ENCODE measurements at places on chromosomes 1 and 21.

GRCh38 chr1:67784545-67785186, 48.6 kb downstream of the GNG12 start:
- no peak for DNase-seq

- no peak for DNase-seq
Measured at GRCh38 chr1:239155466-239156091, 230.8 kb upstream of the CHRM3 start.

DNA sequence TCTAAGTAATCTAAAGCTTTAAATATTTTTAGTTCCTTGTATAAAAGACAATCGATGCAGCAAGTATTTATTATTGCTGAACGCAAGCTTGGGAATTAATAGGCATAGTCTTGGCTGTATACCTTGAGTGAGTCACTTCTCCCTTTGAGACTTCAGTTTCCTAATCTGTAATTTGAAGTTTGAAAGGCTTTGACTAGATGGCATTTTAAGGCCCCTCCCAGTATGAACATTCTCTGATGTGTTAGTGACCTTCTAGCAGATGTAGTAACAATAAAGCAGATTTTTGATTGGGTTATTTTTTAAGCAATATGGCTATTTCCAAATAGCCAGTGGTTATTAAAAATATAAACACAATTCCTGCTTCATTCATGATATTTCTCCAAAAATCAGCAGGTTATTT, 58.2 kb downstream of the DUSP10 start:
- DNase-seq, result no peak

DNA sequence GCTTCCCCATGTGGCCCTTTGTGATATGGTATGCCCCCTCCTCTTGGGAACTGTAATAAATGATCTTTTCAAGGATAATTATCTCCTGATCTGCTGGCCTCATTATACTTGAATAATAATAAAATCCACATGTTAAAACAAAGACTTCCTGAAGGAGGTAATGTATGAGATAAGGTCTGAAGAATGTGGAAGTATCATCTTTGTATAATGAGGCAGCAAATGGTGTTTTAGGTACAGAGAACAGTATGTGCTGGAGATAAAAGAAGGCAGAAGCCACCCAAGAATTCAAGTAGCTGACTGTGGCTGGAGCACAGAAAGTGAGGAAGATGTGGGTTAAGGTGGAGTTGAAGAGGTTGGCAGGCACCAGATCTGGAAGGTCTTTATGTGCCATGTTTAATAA, 12.8 kb upstream of the COG2 start:
- no peak for DNase-seq

DNA sequence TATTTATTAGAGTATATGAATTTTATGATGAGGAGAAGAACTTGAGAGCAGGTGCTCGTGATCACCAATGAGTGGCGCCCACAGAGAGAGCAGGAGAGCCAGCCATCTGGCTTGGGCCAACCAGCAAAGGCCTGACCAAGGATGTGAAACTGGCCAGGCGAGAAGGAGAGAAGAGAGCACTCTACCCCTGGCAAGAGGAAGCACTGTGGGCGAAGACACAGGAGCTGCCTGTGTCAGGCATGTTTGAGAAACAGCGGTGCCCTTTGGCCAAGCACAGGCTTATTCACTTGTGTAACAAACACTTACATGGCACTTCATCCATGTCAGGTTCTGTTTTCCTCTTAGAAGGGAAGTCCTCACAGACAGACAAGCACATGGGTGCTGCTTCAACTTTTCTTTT, 4.2 kb upstream of the SIPA1L2 start:
- DNase-seq, result no peak

DNA sequence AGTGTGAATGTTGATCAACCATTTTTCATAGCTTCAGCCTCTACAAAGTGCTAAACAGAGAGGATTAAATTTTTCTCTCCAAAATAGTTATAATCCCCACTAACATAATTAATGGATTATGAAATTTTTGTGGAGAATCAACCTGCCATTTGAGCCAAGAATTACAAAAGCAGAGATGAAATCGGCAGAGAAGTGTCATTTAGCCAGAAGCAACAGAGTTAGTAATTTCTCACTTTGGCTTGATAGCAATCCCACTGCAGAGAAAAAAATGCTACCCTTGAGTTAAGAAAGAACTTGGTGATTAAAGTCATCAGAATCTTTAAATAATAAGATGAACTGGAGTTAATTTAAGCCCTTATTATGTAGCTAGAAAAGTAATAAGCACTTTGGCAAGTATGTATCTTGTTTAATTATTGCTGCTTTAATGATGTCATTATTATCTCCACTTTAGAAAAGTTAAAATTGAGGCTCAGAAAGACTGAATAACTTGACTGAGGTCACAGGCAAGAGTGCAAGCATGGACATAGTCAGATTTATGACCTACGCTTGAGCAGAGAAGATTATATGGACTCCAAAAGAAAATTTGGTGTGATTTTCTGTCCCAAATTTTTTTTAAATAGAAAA, 37.3 kb downstream of the RGS4 start:
- no peak for DNase-seq

- no peak for DNase-seq
Measured at GRCh38 chr1:180239145-180240096, 9.4 kb downstream of the LHX4 start.

DNA sequence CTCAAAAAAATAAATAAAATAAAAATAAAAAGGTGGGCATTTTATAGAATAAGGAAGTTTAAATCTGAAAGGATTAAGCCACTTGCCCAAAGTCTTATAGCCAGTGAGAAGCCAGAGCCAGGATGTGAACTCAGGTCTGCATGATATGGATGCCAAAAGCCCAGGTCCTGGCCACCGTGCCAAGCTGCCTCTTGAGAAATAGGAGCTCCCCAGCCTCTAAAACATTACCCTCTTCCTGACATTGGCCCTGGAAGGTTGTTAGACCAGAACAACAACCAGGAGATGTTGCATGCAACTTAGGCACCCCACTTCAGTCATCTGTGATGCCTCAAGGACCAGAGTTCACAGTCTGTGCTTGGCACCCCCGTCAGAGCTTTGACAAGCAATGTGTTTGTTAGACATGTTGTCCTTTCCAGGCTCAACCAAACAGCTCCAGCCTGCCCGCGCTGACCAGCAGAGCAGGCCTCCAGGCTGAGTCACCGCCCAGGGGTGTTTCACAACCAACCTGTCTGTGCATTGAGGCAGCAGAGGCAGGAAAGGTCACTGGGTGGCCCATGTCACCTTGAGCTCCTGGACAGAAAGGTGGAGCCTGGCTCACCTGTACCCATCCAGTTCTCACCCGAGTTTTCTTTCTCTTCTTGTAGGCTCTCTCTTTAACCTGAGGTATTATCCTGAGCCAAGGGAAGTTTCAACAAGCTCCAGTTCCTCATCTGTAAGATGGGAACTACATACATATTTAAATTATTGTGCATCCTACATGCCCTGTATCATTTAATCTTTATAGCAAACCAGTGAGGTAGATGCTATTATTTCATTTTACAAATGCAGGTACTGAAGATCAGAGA, 14.9 kb upstream of the MED18 start:
- no peak for DNase-seq

- no peak for DNase-seq
Measured at GRCh38 chr21:19999369-20000272, 998.6 kb upstream of the NCAM2 start.

DNA sequence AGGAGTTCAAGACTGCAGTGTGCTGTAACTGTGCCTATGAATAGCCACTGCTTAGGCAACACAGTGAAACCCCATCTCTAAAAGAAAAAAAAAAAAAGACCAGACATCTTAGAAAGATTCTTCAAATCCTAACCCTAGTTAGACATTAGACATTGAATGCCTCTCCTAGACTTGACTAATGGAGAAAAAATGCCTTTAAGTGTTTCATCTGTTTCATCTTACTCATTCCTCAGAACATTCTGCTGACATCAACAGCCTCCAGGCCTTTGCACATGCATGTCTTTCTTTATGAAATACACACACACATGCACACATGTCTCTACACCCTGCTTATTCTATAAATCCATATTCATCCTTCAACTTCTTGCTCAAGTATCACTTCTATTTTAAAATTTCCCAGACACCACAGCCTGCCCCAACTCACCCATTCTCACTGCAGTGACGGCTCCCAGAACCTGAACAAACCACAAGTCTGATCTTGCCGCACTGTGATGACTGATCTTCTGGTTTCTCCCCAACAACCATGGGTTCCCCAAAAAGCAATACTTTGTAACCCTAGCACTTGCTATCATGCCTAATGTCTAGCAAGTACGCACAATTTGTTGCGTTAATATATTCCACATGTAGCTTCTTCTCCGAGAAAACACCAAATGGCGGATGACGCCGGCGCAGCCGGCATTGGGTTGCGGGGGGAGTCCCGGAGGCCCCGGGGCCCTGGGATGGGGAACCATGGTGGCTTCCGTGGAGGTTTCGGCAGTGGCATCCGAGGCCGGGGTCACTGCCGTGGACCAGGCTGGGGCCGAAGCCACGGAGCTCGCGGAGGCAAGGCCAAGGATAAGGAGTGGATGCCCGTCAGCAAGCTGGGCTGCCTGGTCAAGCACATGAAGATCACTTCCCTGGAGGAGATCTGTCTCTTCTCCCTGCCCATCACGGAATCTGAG, 37.4 kb downstream of the LRRC52 start:
- no peak for DNase-seq
